NCI-H2171 treated with DMSO at 0.1 percent for 48 hours (cell line): ENCODE measurements at places on chromosomes 13 and 19.

GRCh38 chr13:113545455-113545930, 39.1 kb upstream of the TFDP1 start:
- no peak for DNase-seq

DNA sequence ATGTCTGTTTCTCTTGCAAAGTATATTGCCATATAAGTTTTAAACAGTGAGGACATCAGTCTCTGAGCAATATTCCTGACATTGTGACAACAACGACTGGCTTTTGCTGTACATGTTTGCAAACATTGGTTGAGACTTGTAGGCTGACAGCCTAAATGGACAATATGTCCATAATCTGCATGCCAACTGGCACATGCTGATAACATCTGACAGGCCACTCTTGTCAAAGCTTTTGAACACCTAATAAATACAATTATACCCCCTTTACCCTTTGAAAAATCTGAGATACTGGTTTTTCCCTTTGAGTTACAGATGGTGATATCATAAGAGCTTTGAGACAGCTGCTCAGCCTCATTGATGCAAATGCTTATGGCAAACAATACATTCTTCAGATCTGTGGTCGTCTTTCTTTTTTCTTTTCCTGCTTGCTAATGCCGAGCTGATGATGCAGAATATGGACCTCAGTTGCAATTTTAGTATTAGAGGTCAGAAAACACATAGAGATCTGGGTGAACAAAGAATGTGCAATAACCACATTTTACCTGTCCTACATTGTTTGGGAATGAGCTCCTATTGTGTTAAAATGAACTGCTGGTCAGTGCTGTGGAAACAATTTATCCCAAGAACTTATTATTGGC, 114.9 kb downstream of the RFC3 start:
- DNase-seq = peak; percentile 71

- no peak for DNase-seq
Observed at GRCh38 chr19:45498411-45499195, at the start of gene PPM1N. PPM1N (plus strand) TSS chr19:45498443; CDS start chr19:45498473, 30 bp downstream.

- DNase-seq = peak; percentile 77
Observed at GRCh38 chr13:95676105-95676761, 706 bp upstream of the DNAJC3 start.

DNA sequence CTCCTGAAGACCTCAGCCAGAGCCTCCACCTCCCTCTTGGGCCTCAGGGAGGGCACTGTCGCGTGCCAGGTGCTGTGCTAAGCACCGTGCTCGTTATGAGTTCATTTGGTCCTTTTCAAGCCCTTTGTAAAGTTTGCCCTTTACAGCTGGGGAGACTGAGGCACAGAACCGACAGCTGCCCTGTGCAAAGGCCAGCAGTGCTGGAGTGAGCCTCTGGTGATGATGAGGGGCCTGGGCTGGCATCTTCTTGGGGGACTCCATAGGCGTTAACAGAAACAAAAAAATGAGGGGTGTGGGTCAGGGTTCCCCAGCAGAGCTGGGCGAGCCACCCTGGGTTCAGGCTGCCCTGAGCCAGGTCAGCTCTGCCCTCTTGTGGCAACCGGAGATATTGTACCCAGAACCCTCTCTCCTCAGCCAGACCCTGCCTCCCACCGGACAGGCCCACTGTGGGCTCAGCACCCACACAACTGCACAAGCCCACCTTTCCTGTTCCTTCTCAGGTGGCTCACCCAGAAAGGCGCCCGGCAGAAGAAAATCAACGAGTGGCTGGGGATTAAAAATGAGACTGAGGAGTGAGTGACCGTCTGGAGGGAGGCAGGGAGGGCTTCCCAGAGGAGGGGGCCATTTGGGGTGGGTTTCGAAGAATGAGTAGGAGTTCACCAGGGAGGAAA, 5.5 kb upstream of the IFI30 start:
- DNase-seq = peak; percentile 32

DNA sequence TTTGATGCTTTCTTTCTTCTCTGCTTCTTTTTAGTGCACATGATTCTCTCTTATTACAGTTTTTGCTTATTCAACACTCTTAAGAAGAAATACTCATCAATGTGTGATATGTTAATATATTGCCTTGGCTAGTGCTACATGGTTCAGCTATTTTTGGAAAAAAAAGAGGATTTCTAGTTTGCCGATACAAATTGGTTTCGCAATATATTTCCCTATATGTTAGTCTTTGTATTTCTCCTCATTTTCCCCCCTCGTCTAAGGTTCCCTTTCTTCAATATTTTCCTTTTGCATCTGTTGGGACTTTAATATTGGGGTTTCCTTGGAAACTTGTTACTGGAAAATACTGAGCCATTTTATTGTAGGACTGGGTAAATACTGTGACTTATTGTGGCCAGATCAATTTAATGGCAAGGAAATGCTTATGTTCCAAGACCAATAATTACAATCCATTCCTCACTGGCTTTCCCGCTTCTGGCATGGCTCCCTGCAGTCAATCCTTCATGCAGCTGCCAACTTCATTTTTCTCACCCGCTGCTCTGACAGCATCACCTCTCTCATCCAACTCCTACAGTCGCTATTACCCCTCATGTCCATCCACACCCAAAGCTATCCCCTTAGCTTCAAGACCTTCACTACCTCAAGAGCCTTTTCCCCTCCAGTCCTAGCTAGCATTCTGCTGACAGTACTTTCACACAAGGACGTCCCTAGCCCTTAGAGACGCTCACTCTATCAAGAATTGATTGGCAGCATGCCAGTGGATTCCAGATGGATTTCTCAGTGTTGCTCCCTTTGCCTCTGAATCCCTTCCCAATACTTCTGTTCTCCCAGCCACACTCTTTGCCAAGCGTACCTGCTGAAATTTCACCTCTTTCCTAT, 280.1 kb upstream of the TMTC4 start:
- DNase-seq = peak; percentile 89

- DNase-seq = no peak
Observed at GRCh38 chr13:112250788-112251445, 125.2 kb upstream of the SPACA7 start.

DNA sequence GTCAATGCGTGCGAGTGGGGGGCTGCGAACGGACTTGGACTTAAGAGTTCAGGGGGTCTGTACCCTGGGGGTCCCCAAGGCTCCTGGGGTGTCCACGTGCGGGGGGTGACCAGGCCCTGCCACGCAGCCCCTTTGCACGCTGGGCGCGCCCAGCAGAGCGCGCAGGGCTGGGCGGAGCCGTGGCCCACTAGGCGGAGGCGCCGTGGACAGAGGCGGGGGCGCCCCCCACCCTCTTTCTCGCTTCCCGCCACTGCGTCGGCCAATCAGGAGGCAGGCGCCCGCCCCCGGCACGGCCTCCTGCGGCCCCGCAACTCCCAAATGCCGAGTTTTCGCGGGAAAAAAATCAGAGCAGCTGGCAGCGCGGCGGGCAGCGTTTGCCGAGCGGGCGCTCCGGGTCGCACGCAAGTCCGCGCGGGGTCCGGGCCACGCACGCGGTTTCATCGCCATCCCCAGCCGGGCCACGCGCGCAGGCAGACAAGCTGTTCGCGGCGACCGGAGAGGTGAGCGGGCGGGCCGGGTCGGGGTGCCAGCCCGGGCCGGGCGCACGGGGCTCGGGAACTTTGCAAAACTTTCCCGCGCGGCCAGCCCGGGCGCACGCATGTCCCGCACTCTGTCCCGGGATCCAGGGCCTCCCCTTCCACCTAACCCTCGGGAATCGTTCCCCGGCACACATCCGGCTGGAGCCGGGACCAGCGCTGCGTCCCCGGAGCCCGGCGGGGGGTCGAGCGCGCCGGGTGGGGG, at the start of gene UHRF1:
UHRF1 (plus strand) TSS at position 346 of the 741 bp plus-strand sequence. CDS start 1,385 bp downstream, outside the sequence.
- peak; percentile 80 for DNase-seq
